ENCODE measurements at places on chromosomes 16 and 17.
A peak's percentile ranks its signal among the peaks of the same experiment; 100 is the strongest.

- H3K36me3 ChIP-seq: no peaks in the 10 kb centered on the region
- no peaks in the 10 kb centered on the region for H3K27me3 ChIP-seq
- DNase-seq: peak; percentile 86
- no peak overlapping the region for H3K4me3 ChIP-seq
Measured at GRCh38 chr16:23279721-23280153, 22.4 kb upstream of the SCNN1B start.

DNA sequence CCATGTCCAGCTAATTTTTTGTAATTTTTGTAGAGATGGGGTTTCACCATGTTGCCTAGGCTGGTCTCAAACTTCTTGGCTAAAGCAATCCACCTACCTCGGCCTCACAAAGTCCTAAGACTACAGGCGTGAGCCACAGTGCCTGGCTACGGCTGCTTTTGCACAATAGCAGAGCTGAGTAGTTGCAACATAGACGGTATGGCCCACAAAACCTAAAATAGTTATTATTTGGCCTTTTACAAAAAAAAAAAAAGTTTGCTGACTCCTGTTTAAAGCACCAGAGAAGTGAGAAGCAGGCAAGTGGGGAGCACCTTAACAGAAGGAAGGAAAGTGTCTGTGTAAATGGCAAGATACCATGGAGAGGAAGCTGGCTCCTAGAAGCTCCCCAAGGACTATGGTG lies 5.3 kb upstream of the HSF5 start:
- H3K4me1 ChIP-seq: no peaks in the 10 kb centered on the region
- H3K36me3 ChIP-seq: peaks cover 91% of the 10 kb centered on the region
- H3K27ac ChIP-seq: no peak overlapping the region
- no peaks in the 10 kb centered on the region for H3K27me3 ChIP-seq
- no peak for DNase-seq
- no peak overlapping the region for H3K4me3 ChIP-seq

GRCh38 chr17:64187093-64187895 lies 57.4 kb upstream of the ERN1 start:
- no peaks in the 10 kb centered on the region for H3K36me3 ChIP-seq
- no peak overlapping the region for H3K4me3 ChIP-seq
- H3K27ac ChIP-seq: no peak overlapping the region
- H3K27me3 ChIP-seq: no peaks in the 10 kb centered on the region
- DNase-seq: no peak

GRCh38 chr16:60686824-60687223 lies 1349.4 kb downstream of the CDH8 start:
- H3K4me3 ChIP-seq: no peak overlapping the region
- H3K4me1 ChIP-seq: no peaks in the 10 kb centered on the region
- H3K27me3 ChIP-seq: no peaks in the 10 kb centered on the region
- no peak overlapping the region for H3K27ac ChIP-seq
- DNase-seq: no peak
- H3K36me3 ChIP-seq: no peaks in the 10 kb centered on the region

DNA sequence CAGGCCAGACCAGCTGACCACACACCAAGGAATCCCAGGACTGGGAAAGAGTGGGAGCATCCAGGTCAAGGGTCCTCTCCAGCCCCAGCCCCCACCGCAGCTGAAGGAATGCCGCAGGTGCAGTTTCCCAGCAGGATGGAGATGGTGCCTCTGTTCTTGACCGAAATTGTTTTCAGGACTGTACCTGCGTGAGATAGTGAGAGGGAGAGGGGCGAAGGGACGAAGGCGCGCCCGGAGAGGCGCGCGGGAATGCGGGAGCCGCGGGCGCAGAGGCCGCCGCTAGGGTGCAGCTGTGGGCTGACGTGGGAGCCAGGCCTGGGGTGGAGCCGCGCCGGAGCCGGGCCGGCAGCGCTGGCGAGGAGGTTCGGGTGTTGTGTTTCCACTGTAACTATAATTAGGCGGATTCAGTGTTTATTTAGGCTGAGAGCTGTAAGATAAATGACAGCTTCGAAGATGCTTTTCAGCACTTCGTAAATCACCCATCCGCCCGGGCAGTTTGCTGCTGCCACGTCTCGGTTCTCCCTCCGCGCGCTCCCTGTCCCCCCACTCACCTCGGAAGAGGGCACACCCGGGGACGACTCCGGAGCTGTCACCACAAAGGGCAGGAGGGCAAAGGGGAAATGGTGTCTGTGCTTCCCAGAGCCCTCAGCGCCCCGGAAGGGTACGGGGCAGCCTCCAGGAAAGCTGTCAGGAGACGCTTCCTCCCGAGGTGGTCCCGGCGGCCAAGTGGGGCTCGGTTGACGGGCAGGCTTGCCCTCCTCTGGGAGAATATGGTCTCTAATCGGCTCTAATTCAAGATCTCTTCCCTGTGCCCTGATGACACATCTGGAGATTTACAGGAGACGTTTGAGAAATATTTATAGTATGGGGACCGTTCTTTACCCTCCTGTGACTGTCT lies 38.2 kb downstream of the HOXB1 start:
- peak; percentile 91 for DNase-seq
- no peaks in the 10 kb centered on the region for H3K36me3 ChIP-seq
- peaks cover 86% of the 10 kb centered on the region for H3K27me3 ChIP-seq
- H3K27ac ChIP-seq: no peak overlapping the region
- peak overlapping the region; percentile 69 for H3K4me3 ChIP-seq

DNA sequence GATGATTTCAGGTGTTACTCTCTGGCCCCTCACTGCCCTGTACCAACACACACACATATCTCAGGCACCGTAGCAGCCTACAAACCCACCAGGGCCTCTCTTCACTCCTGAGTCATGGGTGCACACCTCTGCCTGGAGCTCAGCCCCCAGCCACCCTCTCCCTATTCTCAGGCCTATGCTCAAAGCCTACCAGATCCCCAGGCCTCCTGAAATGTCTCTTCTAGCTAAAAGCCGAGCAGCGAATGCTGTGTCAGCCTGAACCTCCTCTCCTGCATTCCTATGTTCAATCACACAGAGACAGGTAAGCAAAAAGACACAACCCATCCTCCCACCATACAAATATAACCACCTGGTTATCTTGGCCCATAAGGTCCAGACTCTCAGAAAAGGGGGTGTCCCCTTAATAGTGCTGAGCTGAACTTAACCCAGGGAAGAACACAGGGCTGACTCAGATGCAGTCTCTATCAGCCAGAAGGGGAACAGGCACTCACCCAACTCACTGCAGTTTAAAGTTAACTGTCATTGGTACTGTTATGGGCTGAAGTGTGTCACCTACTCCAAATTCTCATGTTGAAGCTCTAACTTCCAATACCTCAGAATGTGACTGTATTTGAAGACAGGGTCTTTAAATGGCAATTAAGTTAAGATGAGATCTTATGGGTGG lies 62.0 kb upstream of the TEKT3 start:
- no peak overlapping the region for H3K27ac ChIP-seq
- H3K27me3 ChIP-seq: no peaks in the 10 kb centered on the region
- DNase-seq: no peak
- H3K4me1 ChIP-seq: no peaks in the 10 kb centered on the region
- no peaks in the 10 kb centered on the region for H3K36me3 ChIP-seq

DNA sequence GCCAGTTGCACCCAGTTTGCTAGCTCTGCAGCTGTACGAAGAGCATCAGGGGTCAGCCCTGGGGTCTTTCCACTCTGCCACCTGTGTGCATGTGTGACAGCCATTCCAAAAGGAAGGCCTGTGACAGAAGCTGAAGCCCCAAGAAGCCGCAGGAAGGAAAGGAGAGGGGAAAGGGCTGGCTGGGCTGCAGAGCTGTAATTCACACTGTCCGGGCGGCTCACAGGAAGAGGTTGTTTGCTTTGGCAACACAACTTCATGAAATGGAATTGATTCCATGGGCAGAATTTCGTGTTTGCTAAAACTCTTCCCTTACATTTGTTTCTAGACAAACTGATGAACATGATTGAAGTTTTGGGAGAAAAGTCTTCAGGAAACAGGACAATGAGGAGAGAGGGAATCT lies 14.8 kb downstream of the TMEM204 start:
- no peak overlapping the region for H3K27ac ChIP-seq
- no peak for DNase-seq
- H3K4me3 ChIP-seq: no peak overlapping the region
- no peaks in the 10 kb centered on the region for H3K36me3 ChIP-seq
- H3K27me3 ChIP-seq: no peaks in the 10 kb centered on the region

- H3K36me3 ChIP-seq: no peaks in the 10 kb centered on the region
- DNase-seq: no peak
- H3K27ac ChIP-seq: no peak overlapping the region
- H3K27me3 ChIP-seq: peaks cover 9% of the 10 kb centered on the region
- no peaks in the 10 kb centered on the region for H3K4me1 ChIP-seq
Measured at GRCh38 chr16:593406-593805, 3.5 kb downstream of the RAB40C start.

DNA sequence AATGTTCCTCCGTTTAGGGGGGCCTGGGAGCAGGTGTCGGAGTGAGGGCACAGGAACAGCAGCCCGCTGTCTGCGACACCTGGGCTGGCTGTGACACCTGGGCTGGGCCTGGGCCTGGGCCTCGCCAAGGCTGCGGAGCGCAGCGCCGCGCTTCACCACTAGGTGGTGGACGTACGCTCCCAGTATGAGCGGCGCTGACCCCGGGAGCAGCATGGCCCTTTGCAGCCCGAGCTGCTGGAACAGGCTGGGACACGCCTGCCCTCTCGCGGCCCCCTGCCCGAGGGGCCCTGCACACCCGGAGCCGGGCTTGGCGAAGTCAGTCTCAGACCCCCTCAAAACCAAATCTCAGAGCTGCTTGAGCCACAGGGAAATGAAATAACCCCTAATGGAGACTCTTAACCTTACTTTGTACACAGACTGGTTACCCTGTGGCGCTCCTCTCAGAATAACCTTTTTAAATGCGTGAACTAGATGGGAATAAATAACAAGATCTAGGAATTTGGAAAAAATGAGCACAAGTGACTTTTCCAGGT lies 38.6 kb upstream of the FA2H start:
- peak; percentile 98 for DNase-seq
- peaks cover 9% of the 10 kb centered on the region for H3K4me1 ChIP-seq
- H3K27ac ChIP-seq: no peak overlapping the region
- H3K27me3 ChIP-seq: no peaks in the 10 kb centered on the region
- no peak overlapping the region for H3K4me3 ChIP-seq
- no peaks in the 10 kb centered on the region for H3K36me3 ChIP-seq

DNA sequence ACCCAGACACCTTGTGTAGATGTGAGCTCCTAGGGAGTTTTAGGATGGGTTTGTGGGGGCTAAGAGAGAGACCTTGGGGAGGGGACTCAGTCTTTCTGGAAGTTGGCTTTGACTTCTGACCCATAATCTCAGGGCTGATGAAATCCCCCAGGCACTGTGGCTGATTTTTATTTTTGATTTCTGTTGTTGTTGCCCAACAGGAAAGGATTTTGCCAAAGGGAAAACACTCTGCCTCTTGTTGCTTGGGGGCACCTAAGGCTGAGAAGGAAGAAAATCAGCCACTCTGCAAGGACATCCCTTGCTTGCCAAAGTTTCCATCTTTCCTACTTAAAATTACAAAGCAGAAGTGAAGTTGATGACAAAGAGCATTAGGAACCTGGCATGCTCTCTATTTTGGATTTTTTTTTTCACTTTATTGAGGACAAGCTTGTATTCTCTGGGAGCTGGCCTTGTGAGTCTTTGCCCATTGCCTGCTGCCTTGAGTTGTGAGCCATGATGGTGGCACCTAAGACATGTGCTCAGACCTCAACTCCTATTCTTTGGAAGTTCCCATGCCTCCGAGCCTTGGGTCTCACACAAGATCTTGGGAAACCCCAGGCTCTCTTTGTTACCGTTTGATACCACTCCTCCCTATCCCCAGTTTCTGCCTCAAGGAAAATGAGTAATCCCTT lies 3.2 kb upstream of the C1QTNF1 start:
- H3K4me1 ChIP-seq: peaks cover 13% of the 10 kb centered on the region
- H3K27me3 ChIP-seq: peaks cover 32% of the 10 kb centered on the region
- peak; percentile 41 for DNase-seq
- no peak overlapping the region for H3K4me3 ChIP-seq

GRCh38 chr16:78105517-78105916 lies 6.1 kb downstream of the WWOX start:
- DNase-seq: no peak
- peaks cover 2% of the 10 kb centered on the region for H3K36me3 ChIP-seq
- H3K27ac ChIP-seq: no peak overlapping the region
- H3K4me3 ChIP-seq: no peak overlapping the region
- no peaks in the 10 kb centered on the region for H3K4me1 ChIP-seq

DNA sequence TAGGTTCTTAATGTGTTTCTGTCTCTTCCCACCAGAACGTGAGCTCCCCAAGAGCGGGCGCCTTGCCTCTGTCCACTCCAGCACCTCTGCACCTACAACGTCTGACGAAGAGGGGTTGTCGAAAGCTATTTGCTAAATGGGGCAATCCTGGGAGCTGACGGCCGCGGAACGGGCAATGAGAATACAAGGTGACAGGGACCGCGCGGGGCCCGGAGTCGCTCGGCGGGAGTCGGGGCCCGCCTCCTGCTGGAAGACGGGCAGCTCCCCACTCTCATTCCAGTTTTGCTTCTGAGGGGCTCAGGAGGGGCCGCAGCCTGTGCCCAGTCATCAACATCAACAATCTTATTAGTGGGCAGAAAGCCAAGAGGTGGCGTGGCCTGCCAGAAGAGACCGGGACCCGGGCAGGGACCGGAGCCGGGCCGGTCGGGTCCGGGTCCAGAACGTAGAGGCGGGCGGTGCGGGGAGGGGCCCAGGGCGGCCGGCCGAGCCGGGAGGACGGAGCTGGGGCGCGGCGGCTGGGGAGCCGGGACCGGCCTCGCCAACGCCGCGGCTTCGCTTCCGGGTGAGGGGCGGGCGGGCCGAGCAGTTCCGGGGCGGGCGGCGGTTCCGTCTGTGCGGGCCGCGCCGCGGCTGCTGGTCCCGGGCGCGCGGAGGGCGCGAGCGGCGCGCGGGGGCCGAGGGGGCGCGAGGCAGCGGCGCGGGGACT lies at the start of gene MOSMO:
Gene MOSMO, plus strand, starts transcription at position 603 of the 706 bp plus-strand sequence. CDS start 191 bp downstream, outside the sequence.
- H3K4me1 ChIP-seq: no peaks in the 10 kb centered on the region
- DNase-seq: peak; percentile 88
- peaks cover 28% of the 10 kb centered on the region for H3K27me3 ChIP-seq
- no peak within 1 kb of the TSS for H3K27ac ChIP-seq
- H3K4me3 ChIP-seq: peak within 1 kb of the TSS; percentile 87

- H3K4me3 ChIP-seq: no peak overlapping the region
- no peaks in the 10 kb centered on the region for H3K36me3 ChIP-seq
- no peak for DNase-seq
- H3K4me1 ChIP-seq: peaks cover 15% of the 10 kb centered on the region
Measured at GRCh38 chr17:1915889-1916288, 86.1 kb downstream of the RPA1 start.

- H3K4me1 ChIP-seq: no peaks in the 10 kb centered on the region
- no peak overlapping the region for H3K4me3 ChIP-seq
- peaks cover 47% of the 10 kb centered on the region for H3K36me3 ChIP-seq
- H3K27ac ChIP-seq: no peak overlapping the region
Measured at GRCh38 chr17:20234276-20234675, 225.1 kb downstream of the SPECC1 start.

- no peaks in the 10 kb centered on the region for H3K27me3 ChIP-seq
- peaks cover 13% of the 10 kb centered on the region for H3K4me1 ChIP-seq
- DNase-seq: no peak
- no peak overlapping the region for H3K27ac ChIP-seq
Measured at GRCh38 chr17:29096094-29096493, 53.2 kb downstream of the PIPOX start.

DNA sequence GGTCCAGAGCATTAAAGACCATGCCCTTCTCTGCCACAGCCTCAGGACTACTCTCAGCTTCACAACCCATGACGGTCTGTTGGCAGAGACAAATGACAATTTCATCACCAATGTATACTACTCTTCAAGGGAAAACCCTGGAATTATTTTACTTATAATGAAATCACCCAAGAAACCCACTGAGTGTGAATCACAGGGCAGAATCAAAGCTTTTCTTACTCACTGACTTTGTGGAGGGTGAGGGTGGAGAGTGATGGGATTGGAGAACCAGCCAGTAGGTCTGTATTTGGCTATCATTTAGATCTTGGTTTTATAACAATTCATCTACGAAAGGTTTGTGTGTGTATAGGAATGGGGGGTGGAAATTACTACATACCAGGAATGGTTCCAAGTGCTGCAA lies 442.6 kb downstream of the SHISA9 start:
- H3K4me1 ChIP-seq: peaks cover 5% of the 10 kb centered on the region
- no peaks in the 10 kb centered on the region for H3K36me3 ChIP-seq
- H3K4me3 ChIP-seq: no peak overlapping the region
- peaks cover 40% of the 10 kb centered on the region for H3K27me3 ChIP-seq
- no peak overlapping the region for H3K27ac ChIP-seq
- no peak for DNase-seq

Measured in endodermal cell (in vitro differentiated cells).